Uterus (tissue), 4 donors: ENCODE measurements at places on chromosomes 3 and 15. TPM values are rescaled to one million over a fixed set of nuclear protein-coding genes. Genes with fewer than 3 reads are reported as not detected.

Gene ZNF80
- not detected for total RNA-seq

Gene GJD2
- 0.14 TPM for total RNA-seq

Gene SLC2A2
- not detected for total RNA-seq

Gene AMIGO3
- not detected for total RNA-seq

- DNase-seq: no peak
These were observed 512.7 kb downstream of the SHQ1 start for GRCh38 chr3:72335458-72336095.

GRCh38 chr3:169668072-169668956 is 4.8 kb upstream of the MECOM start:
- DNase-seq: no peak

- no peak for DNase-seq
These were observed 11.9 kb downstream of the CA12 start for GRCh38 chr15:63369781-63370180.

- DNase-seq: no peak
These were observed 397.2 kb downstream of the GAP43 start for GRCh38 chr3:116020495-116020894.

DNA sequence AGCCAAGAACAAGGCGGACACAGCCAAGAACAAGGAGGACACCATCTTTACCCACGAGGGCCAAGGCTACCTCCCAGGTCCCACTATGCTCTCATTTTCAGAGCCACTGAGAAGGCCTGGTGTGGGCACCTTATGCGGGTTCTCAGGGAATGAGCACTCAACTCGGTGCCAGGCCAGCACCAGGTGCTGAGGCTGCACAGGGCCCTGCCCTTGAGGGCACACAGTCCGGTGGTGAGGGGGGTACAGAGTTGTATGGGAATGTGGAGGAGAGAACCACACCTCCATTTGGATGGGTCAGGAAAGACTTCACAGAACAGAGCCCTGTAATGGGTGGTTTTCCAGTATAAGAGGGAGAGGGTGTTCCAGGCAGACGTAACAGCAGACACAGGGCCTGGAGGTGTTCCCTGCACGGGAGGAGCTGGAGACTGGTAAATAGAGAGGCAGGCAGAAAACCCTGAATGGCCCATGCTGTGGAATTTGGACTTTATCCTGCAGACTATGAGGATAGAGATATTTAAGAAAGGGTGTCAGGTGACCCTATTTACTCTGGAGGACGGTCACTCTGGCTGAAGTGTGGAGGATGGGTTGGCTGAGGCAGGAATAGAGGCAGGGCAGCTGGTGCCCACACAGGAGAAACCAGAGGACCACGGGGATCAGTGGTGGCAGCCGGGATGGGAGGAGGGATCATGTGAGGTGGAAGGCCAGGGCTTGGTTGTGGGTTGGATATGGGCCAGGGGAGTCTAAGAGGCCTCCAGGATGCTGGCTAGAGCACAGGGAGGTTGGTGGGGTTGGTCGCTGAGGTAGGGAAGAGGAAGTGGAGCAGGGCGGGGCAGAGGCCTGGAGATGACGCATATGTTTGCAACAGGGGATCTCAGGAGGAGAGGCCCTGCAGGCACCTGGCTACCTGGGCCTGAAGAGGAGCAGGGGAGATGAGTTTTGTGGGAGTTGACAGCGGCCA is 34.6 kb downstream of the CRABP1 start:
- no peak for DNase-seq
